ENCODE measurements at places on chromosomes 11 and 22.
A peak's percentile ranks its signal among the peaks of the same experiment; 100 is the strongest.

- DNase-seq: no peak
These were observed 1.6 kb downstream of the KIAA0930 start for GRCh38 chr22:45238957-45239680.

DNA sequence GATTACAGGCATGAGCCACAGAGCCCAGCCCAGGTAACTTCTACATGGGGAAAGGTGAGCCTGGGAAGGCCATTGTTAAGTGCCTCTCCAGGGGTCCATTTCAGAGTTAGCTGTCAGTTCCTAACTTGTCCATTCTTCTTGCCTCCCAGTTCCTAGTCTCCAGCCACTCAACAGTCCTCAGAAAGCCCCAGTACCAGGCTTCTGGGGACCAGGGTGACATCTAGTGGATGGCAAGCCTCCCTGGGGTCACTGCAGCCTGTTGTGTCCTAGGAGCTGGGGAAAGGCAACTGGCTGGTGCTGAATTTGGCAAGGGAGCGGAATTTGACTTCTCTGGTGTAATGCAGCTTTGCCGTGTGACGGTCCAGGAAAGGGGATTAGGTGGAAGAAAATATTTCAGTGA, 2.1 kb downstream of the LGALS12 start:
- peak; percentile 17 for DNase-seq

- DNase-seq: no peak
These were observed 8.0 kb downstream of the ZFTA start for GRCh38 chr11:63760487-63761079.

GRCh38 chr22:46902998-46903916, 140.8 kb downstream of the TBC1D22A start:
- no peak for DNase-seq

DNA sequence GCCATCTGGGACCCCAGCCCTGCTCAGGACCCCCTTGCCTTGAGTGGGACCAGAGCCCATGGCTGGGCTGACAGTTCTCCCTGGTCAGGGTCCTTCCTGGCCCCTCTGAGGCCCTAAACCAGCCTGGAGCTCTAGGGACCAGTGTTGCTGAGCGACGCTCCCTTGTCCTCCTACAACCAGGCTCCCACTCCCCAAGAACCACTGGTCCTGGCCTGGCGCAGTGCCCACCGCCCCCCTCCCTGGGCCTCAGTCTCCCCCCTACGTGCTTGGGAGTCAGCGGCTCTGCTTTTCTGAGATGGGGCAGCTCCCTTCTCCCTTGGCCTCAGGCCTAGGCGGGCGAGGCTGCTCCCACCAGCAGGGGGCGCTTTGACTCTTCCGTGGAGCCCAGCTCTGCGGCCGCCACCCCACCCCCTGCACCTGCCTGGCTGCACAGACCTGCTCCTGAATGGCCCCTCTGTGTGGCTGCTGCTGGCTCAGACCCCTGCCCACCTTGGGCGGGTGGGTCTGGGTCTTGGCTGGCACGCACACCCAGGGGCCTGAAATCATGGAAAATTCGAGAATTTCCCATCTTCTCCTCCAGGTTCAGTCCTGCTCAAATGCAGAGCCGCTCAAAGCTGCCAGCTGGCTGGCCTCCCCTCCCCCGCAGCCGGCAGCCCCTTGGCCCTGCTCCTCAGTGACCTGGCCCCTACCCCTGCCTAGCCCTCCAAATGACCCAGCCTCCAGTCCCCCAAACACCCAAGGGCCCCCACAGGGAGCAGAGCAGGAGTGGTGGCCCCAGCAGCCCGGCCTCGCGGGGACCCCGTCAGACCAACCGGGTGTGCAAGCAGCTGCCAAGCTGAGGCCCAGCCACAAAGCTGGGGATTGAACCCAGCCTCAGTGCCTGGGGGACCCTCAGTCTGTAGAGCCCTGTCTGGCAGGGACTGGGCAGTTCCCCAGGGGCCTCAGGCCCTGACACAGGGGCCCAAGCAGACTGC, 9.1 kb downstream of the PRR33 start:
- peak; percentile 89 for DNase-seq

GRCh38 chr11:116657842-116658825, 114.7 kb downstream of the BUD13 start:
- no peak for DNase-seq

All from stimulated activated CD4-positive, alpha-beta T cell treated with anti-CD3 and anti-CD28 coated beads, Interleukin-2, amount 100 ng/mL, for 24 hours (primary cell).